ENCODE measurements at places on chromosomes 3 and 15.
A peak's percentile ranks its signal among the peaks of the same experiment; 100 is the strongest.

- no peak for DNase-seq
Observed at GRCh38 chr3:52787246-52787645, 7.3 kb upstream of the ITIH3 start.

GRCh38 chr15:39939487-39940452 is 5.9 kb downstream of the EIF2AK4 start:
- DNase-seq: peak; percentile 16

- peak; percentile 79 for DNase-seq
Observed at GRCh38 chr15:43285609-43286037, 18.9 kb upstream of the TGM5 start.

DNA sequence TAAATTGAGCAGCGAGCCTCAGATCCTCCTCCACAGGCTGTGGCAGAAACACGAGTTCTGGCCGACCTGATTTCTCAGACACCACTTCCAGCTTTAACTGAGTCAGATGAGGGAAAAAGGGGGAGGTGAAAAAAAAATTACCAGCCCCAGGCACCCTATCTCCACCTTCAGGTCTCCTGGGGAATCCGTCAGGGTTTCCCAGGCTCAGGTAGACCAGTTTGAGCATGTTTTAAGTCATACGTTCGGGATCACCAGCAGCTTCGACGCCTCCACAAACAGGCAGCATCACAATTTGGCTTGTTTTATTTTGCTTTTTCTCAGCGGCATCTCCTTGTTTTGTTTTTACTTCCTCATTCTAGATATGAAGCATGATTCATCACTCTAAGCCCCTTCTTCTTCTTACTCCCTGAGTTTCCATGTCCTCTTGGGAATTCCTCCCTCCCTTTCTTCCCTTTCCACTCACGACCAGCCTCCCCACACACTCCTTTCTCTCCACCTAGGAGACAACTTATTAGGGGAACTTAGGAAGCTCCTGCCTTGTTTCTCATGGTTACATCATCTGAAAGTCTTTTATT is 190.1 kb downstream of the ZNF621 start:
- DNase-seq: peak; percentile 36

DNA sequence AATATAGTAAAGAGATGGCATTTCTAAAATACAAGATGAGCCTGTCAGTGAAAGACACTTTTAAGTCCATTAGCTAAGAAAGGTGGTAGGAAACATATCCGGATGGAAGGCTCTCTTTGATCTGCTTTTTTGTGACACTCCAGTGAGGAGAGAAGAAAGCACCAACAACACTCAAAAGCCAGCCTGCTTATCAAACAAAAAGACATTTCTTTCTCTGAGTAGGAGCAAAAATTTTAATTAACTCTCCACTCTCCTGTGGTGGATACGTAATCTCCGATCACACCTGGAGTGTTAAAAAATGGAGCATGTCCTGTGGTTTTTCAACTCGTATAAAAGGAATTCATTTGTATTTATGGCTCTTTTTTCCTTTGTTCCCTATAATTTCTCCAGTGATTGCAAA is 65.3 kb downstream of the OXNAD1 start:
- no peak for DNase-seq

Measured in OCI-LY7 (cell line).